CD4-positive, alpha-beta T cell treated with Interleukin-17A for 4 hours (primary cell): ENCODE measurements at places on chromosomes 16 and 17.

DNA sequence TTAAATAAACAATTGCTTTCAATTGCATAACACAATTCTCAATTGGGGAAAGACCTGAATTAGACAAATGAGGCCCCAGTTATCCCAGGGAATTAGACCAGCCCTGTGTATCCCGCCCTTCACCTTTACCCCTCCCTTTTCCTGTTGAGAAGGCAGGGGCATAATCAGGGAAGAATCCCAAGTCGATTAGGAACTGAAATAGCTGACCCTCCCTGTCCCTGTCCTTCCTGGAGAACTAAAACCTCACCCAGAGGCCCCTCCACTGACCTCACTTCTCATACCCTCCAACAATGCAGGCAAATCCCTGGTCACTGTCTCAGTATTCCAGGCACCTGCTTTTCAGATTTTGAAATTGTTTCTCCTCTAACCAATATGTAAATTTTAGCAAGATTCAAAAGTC is 165.4 kb upstream of the CDH11 start:
- no peak for DNase-seq

GRCh38 chr17:9811086-9811485 is 10.8 kb downstream of the GSG1L2 start:
- DNase-seq = no peak

- peak; percentile 81 for DNase-seq
Measured at GRCh38 chr17:58249270-58250133, 11.1 kb downstream of the LPO start.

DNA sequence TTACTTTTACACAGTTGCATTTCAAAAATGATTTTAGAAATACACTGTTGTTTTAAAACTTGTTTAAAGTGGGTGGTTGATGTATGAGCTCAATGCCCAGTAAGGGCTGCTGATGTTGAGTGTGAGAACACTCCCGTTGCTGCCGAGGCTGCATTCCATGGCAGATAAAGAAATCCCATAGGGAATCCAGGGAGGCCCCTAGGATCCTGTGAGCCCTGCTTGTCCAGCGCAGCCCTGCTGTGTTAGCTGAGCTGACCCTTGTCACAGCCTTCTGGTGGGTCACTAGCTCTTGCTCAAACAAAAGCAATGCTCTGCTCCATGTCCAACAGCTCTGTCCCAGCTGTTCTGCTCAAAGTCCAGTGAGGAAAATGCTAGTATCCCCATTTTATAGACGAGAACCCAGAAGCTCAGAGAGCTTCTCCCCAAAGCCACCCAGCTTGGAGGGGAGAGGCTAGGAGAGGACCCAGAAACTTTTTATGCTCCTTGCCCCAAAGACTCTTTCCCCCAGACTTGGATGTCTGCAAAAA is 18.6 kb upstream of the COL1A1 start:
- DNase-seq = no peak

DNA sequence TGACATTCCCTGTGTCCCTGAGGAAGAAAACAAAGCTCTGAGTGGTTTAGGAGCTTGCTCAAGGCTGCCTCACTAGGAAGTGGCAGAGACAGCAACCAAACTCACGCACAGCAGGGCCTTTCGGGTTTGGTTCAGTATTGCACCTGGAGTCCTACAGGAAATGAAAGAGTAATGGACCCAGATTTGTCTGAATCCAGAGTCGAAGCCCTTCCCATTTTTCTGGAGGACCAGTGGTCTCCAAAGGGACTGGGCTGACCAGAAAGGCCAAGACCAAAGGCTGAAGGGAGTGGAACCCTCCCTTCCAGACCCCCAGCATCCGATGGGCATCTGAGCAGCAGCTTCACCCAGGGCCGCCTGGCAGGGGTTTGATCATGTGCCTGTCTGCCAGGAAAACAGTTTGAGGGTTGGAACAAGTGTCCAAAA is 85.5 kb upstream of the RPL38 start:
- DNase-seq = no peak

DNA sequence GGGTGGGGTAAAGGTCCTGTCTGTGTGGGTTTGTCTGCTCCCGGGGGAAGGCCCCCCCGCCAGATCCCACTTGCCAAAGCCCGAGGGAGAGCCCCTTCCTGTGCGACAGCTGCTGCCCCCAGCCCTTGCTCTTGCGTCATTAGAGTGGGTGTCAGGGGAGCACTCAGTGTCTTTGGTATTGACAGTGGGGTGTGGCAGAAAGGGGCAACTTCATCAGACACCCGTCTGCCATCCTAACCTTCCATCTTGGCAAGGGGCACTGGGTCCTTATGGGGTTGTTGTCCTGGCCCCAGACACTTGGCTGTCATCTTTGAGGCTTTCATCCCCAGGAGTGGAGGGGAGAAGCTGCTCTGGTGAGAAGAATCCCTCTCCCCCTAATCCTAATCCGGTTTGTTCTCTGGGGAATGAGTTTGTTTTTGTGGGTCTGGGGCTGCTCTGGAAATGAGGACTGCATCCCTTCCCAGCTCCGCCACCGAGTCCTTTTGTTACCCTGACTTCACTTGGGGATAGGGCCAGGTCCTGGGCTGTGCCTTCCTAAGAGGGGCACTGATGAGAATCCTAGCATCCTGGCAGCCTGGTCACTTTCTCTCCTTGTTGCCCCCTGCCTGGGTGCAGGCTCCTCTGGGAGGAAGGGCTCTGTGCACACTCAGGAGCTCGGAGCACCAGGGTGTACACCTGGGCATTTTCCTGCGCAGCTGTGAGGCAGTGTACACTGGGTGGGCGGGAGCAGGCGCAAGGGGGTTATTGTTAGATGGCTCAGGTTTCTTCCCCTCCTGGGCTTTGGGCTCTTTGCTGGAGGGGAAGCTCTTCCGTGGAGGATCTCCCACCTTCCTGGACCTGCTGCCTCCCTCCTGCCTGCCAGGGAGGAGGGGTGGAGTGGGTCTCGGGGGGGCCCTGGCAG is 21.1 kb downstream of the GJD3 start:
- DNase-seq = no peak

- peak; percentile 17 for DNase-seq
Measured at GRCh38 chr17:44065668-44066203, 735 bp downstream of the LSM12 start.

- no peak for DNase-seq
Measured at GRCh38 chr16:8110572-8111514, 479.5 kb downstream of the TMEM114 start.

DNA sequence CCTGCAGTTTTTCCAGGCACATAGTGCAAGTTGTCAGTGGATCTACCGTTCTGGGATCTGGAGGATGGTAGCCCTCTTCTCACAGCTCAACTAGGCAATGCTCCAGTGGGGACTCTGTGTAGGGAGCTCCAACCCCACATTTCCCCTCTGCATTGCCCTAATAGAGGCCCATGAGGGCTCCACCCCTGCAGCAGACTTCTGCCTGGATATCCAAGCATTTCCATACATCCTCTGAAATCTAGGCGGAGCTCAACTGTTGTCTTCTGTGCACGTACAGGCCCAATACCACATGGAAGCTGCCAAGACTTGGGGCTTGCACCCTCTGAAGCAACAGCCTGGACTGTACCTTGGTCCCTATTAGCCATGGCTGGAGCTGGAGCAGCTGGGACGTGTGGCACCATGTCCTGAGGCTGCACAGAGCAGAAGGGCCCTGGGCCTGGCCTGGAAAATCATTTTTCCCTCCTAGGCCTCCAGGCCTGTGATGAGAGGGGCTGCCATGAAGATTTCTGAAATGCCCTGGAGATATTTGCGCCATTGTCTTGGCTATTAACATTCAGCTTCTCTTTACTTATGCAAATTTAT is 10.9 kb upstream of the MILR1 start:
- no peak for DNase-seq

GRCh38 chr17:49390548-49391324 is 23.9 kb downstream of the PHB1 start:
- DNase-seq = peak; percentile 25

- DNase-seq = no peak
Measured at GRCh38 chr17:17669580-17670235, 11.6 kb upstream of the RAI1 start.

DNA sequence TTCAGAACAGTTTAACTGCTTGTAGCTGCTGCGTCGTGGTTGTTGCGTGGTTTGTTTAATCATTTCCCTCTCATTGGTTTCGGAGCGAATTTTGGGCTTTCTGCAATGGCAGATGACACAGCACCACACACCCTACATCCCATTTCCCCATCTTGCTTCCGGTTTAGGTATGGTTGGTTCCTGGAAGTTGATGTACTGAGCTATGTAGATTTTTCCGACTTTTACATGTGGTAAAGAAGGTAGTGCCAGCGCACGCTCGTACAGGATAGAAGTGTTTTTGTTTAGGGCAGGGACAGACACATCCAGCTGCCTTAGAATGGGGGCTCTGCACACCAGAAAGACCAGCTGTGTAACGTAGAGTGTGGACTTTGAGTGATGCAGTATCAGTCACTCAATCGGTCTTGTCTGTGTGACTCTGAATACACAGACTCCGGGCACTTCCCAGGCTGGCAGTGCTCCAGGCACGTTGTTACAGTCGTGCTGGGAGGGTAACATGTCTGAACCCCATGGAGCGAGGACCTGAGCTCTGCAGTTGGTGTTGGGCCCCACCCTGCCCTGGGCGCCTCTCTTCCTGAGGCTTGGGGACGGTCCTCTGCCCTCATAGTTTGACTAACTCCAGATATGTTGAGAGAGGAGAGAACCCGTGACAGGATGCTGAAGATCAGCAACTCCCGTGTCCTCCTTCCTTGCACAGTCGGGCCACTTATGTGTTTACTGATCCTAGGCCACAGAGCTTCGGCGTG is 172.0 kb upstream of the CHMP6 start:
- peak; percentile 31 for DNase-seq

DNA sequence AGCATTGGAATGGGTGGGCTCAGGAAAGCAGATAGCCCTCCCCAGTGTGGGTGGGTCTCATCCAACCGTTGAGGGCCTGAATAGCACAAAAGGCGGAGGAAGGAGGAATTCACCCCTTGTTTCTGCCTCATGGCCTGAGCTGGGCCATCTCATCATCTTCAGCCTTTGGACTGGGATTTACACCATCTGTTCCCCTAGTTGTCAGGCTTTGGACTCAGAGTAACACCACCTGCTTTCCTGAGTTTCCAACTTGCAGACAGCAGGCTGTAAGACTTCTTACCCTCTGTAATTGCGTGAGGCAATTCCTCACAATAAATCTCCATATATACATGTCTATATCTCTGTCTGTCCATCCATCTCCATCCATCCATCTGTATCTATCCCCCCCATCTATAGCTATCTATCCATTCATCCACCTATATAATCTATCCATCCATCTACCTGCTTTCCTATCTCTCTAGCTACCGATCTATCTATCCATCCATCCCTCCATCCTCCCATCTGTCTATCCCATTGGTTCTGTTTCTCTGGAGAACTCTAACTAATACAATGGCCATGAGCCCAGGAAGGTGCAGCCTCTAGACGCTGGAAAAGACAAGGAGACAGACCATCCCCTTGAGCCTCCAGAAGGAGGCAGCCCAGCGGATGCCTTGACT is 21.3 kb downstream of the DNAH17 start:
- no peak for DNase-seq

DNA sequence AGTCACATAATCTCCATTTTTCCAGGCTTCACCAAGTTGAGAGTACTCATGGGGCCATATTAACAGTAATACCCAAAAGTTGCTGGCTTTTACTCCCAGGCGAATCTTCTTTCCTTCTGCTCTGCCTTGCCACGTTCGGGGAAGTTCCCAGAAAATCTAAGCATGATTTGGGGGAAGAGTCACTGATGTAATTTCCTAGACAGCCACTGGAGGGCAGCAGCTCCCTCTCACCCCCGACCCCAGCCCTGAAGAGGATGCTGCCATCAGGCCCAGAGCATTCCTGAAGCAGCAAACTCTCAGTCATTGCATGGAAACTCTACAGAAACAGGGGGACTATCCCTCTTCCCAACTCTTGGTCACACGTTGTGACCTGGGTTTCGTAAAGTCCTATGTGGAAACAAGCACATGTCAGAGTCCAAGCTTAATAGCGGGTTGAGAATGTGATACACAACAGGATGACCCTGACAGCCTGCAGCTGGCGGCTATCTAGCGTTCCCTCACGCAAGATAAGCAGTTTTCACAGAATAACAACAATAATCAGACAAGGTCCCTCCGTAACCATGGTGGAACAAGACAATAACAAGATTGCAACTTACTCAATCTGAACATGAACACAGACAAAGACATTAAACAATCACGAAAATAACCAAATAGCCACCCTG is 43.8 kb upstream of the DHX40 start:
- DNase-seq = peak; percentile 66

DNA sequence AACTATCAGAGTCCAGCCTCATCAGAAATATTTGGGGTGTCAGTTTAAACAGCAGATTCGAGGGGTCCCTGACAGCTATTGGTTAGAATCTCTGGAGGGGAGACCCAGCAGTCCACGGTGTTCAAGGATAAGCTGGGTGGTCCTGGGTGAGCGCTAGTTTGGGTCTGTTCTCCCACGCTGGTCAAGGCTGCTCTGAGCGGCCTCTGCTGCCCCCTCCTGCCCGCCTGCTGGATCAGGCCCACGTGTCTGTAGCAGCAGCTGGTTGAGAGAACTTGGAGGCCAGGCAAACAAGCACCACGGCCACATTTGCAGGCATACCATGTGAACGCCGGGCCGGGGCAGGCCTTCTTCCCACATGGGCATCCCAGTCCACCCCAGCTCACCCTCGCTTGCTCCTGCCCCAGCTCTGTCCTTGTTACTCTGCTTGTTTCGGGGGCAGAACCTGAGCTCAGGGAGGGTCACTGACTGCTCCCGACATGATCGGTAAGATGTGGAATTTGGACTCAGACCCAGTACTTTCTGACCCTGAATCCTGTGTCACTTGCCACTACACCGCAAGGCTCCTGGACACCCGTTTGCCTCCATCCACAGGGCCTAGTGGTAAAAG is 7.4 kb downstream of the FOXF1 start:
- peak; percentile 22 for DNase-seq

GRCh38 chr16:3058139-3059030 is 7.1 kb upstream of the IL32 start:
- peak; percentile 73 for DNase-seq

DNA sequence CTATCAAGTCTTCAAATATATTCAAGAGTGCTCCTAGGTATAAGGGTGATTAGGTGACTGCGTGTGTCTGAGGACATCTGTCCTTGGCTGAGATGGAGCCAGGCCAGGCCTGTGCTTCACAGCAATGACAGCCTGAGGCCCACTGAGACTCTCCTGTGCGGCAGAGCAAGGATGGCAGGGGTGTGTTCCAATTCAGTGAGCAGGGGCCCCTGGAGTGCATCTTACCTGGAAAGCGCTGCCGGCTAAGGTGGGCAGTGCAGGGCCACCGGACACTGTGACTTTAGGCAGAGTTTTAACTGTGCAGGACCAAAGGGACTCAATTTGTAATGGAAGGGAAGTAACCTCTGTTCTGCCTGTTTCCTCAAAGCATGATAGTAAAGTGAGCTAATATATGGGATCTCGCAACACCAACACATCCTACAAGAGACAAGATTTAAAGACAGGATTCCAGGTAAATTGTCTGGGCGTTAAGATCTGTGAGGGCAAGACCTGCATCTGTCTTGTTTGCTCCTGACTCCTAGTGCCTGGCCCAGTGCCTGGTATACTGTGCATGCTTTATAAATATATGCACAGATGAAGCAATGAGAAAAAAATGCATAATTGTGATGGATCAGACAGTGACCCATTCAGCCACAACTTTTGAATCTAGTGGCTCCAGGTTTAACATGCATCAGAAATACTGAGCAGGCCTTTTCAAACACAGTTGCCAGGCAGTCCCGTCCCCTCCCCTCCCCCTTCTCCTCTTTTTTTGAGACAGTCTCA is 86.7 kb downstream of the MRC2 start:
- DNase-seq = no peak
